ENCODE measurements at places on chromosomes 1 and 21.

GRCh38 chr1:190633488-190633887, 155.8 kb upstream of the BRINP3 start:
- DNase-seq, result no peak

GRCh38 chr1:53592521-53592982, 133.4 kb downstream of the DMRTB1 start:
- DNase-seq, result no peak

DNA sequence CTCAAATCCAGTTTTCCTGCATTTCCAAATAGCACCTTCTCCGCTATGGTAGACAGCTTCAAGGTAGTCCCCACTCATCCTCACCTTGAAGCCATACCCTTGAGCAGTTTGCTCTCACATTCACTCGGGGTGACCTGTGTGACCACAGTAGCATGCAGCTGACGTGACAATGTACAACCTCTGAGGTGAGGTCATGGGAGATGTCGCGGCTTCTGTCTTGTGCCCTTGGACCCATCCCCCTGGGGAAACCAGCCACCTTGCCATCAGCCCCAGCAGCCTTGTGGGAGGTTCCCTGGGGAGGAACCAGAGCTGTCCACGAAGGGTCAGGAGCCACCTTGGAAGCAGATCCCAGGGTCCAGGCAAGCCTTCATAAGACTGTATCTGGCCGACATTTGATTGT, 38.3 kb upstream of the DUSP10 start:
- DNase-seq, result no peak

DNA sequence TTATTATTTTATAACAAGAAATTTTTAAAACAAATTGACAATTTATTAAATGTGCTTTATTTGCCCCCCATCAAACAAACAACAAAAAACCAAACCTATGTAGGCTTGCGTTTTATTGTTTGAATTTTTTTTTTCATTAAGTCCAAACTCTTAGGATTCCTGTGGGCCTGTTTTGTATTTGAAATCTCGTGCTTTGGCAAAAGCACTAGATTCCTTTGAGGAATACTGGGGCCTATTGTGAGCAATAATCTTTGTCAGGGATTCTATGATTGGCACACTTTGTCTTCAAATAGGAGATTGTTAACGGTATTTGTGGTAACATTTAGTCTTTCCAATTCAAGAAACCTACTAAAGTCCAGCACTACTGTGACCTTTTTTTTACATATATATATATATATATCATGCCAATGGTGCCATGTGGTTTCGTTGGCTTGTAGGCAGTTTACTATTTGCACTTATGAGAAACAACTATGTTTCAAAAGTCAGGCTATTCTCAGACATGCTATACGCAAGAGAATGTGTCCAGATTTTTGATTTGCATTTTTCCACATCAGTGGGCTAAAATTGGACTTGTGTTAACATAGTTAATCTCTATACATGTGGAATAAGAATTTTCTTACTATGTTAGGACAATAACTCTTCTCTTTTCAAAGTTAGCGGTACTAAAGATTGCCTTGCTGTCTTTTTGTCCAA, 70.4 kb upstream of the GREM2 start:
- DNase-seq, result no peak

DNA sequence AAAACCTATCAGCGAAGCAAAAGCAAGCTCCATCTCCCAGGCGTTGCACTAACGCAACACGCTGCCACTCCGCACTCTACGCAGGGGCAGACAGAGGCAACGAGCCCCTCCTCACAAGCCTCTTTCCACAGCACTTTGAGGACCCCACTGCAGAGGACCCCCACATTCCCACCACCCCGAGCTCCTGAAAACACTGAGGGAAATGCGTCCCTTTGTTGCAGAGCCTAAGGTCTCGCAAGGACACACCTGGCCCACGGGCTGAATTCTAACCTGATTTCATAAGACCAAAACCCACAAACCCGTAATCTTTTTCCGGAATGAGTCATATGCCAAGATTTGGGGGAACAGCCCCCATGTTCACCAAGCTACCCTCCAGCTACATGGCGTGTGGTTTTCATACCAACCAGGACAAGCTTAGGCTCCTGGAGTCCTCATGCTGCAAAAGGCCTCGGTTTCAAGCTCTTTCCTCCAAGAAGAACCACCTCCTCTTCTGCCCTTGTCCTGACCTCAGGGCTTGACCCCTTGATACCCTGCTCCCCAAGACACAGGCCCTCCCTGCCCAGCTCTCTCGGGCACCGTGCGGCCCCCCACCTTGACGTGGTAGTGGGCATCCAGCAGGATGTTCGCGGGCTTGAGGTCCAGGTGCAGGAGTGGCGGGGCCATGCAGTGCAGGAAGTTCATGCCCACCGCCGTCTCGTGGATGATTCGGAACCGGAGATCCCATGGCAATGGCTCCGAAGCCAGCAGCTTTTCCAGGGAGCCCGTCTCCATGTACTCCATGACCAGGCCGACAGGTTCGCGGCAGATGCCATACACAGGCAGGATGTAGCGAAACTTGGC, 10.7 kb downstream of the RIPK4 start:
- no peak for DNase-seq

GRCh38 chr1:25944986-25945385, 38.8 kb upstream of the STMN1 start:
- DNase-seq, result no peak

DNA sequence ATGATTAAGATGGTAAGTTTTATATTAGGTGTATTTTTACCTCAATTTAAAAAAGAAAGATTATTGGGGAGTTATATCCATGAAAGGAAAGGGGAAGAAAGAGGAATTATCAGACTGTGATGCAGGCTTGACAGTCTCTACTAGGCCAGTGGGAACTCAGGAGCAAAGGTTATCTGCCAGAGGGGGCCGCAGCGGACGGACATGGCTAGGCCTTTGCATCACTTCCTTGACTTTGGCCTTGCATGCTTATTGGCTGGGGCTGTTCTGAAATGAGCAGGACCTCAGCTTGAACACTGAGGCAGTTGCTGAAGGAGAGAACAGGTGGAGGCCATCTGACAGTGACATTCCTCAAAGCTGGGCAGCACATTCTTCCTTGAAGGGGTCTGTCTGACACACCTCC, 150.9 kb downstream of the CYYR1 start:
- no peak for DNase-seq

GRCh38 chr21:26451081-26451740, 121.9 kb downstream of the CYYR1 start:
- DNase-seq, result no peak

- DNase-seq, result no peak
These were observed 25.7 kb upstream of the BACE2 start for GRCh38 chr21:41142051-41142795.

- no peak for DNase-seq
These were observed 40.2 kb downstream of the NID1 start for GRCh38 chr1:236024641-236025040.

- DNase-seq, result no peak
These were observed 997 bp upstream of the SIM2 start for GRCh38 chr21:36697851-36698384.

- no peak for DNase-seq
These were observed 4.1 kb downstream of the ADORA1 start for GRCh38 chr1:203131548-203132200.

- DNase-seq, result no peak
These were observed 39.9 kb upstream of the SMYD2 start for GRCh38 chr1:214241060-214241459.

DNA sequence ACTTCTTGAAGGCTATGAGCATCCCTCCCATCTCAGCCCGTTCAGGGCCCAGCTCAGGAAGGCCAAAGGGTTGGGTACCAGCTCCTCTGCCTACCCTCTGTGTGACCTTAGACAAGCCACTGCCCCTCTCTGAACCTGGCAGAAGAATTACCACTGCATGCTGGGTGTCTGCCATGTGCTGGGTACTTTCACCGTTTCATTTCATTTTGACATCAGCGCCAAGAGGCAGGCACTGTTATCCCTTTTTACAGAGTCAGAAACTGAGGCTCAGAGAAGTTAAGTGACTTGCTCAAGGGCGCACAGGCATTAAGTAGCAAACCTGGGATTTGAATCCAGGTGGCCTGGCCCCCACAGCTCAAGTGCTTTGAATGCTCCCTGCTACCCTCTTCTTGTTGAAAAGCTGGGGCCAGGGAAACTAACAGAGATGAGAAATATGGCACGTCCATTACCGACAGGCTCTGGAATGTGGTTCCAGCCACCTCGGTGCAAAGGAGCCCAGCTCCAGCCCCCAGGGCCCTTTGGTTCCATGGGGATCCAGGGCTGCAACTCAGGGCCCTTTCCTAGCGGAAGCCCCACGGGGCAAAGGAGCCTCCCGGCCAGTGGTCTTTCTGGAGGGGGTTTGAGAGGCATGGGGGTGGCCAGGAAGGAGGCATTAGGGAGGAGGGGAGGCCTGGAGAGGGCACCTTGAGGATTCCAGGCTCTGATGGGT, 6.5 kb downstream of the TMEM82 start:
- DNase-seq, result no peak

GRCh38 chr1:155858800-155859233, 550 bp upstream of the SYT11 start:
- DNase-seq, result peak; percentile 82

DNA sequence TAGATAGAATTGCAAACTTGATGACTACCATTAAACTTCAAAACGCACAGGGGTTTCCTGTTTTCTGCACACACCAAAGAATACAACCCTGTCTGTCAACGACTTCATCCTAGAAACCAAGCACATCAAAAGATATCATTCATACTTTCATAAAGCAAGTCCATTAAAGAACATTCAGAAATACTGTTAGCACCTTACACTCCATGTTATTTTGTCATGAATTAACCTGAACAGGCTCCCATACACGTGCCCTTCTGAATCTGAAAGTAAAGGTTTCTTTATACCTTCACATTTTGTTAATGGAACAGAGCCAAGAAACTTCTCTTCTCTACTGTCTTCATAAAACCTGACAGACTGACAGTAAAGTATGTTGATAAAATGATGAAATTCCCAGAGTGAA, 46.1 kb downstream of the PUM1 start:
- DNase-seq, result no peak

DNA sequence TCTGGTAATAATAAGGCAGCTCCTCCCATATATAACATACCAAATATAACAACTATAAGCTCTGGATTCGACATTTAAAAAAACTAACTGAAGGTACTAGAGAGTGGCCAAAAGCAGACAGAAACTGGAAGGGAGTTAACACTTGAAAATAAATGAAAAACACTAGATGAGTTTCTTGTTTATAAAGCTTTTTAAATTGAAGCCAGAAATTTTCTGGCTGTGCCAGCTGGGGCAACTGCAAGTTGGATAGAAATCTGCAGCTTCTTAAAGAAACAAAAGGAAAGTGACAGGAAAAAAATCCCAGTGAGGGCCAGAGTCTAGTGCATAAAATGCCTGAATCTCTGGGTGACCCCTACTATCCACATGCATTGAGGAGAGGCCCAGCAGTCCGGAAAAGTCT, 432.7 kb downstream of the SMYD3 start:
- no peak for DNase-seq

DNA sequence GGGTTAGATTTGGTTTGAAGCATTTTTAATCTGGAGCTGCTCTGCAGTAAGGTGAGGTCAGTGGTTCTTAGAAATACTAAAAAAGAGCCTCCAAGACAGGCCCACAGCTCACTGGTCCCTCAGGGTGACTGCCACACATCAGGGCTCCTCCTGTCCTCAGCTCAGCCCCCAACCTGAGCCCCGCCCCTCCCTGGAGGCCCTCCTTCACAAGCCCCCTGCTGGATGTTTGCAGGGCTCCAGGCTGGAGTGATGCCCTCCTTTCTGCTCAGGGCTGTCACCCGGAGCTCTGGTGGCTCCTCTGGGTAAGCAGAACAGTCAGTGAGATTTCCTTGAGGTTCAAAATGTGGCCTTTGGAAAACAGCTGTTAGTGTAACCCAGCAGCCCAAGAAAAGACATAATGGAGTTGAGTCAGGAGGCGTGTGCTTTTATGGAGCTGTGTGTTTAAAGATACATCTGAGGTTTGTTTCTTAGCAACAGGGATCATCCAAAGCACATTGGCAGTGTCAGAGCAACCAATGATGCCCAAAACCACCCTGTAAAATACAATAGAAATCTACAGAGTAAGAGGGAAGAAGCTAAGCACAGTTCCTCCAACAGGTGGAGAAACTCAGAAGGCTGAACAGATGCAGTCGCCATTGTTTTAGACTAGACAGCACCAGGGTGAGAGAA, 21.4 kb downstream of the STUM start:
- no peak for DNase-seq

- DNase-seq, result no peak
These were observed 143.8 kb downstream of the TGFB2 start for GRCh38 chr1:218488986-218489385.

DNA sequence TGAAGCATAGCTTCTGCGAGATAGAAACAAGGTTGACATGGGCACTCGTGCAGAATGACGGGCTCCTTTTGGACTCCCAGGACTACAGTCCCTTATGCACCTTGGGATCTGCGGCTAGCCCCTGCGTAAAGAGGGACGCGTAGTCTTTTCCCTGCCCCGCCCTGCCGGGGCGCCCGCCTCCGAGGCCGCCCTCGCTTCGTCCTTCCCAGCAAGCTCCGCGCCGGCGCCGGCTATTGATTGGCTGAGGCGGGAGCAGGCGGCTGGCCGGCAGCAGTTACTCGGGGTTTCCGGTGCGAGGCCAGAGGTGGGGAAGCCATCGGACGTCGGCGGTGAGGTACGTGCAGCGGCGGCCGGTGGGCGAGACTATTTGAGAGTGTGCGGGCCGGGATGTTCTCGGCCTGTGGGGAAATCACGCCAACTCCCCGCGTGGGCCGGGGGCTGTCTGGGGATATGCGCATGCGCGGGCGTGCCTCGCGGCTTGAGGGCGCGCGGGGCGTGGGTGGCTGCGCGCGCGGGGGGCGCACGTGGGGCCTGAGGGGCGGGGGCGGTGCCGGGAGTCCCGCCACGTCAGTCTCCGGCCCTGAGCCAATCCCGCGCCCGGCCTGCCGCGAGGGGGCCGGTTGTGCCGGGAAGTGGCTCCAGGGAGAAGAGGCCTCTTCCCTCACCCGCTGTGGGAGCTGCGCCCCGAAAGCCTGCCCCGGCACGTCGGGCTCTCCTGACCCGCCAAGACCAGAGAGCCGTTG, at the start of gene TXLNA:
TXLNA (plus strand) TSS at position 233 of the 743 bp plus-strand sequence. CDS start 671 bp downstream, outside the sequence.
- peak; percentile 94 for DNase-seq

DNA sequence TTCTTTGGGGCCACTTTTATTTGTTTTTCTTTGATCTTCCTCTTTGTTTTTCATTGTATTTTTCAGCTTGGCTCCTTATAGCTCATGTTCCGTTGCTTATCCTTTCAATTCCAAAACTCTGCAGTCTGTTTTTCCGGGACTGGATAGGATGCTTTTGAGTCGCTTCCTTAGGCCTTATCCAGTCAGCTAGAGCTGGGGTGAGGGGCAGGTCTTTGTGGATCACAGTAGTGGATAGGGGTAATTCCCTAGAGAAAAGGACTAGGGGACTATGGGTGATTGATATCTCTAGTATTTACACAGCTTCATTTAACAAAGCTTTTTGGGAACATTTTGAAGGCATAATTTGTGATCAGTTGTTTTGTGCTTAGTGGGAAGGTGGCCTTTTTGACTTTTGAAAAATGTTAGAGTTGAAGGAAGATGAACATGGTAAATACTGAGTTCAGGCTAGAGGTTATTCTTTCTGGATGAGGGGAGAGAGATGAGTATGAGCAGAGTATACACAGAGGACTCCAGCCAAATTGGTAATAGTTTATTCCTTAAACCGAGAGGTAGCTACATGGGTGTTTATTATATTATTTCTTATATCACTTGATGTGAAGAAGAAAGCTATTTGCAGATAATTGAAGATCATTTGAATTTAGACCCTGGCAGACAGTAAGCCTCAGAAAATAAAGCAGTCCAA, 22.5 kb downstream of the CEP350 start:
- DNase-seq, result no peak

- DNase-seq, result no peak
These were observed 21.4 kb upstream of the LSM10 start for GRCh38 chr1:36419140-36419539.

GRCh38 chr1:31723828-31724359, 20.1 kb upstream of the COL16A1 start:
- DNase-seq, result peak; percentile 50
